Bronchial epithelial cell (primary cell): ENCODE measurements at places on chromosomes 3 and 15.

GRCh38 chr3:15096046-15096445 lies 2.9 kb downstream of the RBSN start:
- DNase-seq: no peak

GRCh38 chr3:10440684-10441083 lies 64.7 kb downstream of the ATP2B2 start:
- no peak for DNase-seq

DNA sequence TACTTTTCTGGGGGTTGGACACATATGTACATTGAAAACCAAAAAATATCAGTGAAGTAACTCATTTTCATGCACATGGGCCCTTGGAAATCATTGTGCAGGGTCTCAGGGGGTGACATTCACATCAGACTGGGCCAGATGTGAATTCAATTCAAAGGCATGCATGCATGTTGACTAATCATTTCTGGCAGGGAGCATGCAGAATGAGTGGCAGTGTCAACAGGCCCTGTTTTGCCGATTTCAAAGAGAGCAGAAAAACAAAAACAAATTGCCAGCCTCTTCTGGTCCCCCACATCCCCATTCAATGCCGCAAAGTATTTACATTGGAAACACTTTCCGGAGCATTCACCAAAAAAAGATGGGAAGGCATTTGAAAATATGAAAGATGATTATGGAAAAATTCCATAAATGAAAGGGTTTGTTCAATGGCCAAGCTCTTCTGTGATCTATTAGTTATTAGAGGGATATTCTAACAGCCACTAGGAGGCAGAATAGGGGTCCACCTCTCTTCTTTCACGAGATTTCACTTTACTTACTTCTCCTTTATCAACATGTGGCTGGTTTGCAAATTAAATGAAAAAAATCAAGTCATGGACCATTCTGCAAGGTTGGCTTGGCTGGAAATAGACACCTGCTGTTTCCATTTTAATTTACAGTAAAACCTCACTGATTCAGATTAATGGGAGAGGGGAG lies 119.9 kb upstream of the FEZF2 start:
- no peak for DNase-seq

- no peak for DNase-seq
Measured at GRCh38 chr3:50373146-50374051, 14.1 kb upstream of the TMEM115 start.

DNA sequence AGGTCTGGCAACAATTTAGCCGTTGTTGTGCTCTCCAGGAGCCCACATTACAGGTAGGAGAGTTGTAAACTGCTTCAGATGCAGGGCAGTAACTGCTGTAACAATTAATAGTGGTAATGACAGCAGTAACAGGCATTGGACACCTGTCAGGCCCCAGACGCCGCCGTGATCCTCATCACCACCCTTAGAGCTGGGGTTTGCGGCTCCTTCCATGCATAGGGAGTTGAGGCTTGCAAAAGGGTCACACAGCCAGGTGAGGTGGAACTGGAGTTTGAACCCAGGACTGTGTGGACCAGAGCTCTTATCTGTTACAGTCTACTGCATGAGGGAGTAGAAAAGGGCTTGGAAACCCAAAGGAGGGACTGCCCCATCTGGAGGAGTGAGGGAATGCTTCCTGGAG lies 26.8 kb upstream of the NR2C2 start:
- DNase-seq: no peak

DNA sequence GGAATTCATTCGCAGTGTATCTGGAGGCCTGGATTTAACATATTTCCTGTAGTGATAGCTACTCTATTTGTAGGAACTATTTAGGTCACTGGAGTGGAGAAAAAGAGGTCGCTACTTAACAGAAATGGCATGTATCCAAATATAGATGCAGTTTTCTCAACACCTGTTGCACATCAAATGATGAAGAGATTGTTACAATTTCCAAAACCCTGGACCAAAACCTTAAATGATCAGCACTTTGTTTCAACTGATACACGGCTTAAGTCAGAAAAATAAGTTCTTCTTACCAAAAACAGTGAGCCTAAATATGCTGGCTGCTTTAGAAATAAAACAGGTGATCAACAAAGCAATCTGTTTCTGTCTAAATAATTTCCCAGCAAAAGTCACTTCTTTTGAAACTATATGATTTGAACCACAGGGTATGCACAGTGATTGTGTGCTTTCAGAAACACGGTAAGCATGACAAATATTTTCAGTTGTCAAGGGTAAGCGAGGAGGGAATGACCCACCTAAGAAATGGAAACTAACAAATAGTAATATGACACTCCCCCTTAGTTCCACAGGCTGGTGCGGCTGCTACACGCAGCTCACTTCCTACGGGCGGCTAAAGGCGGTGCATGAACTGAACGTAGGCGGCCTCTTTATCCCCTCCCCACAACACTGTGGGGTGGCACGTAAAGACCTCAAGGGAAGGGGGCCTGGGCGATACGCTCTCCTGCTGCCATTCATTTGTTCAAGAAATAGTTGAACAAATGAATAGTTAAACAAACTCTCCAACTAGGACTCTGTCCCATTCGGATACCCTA lies 1.1 kb downstream of the EHD4 start:
- DNase-seq: peak; percentile 59

GRCh38 chr15:35740761-35741160 lies 194.8 kb upstream of the DPH6 start:
- DNase-seq: no peak

GRCh38 chr3:151935446-151935845 lies 62.0 kb downstream of the SUCNR1 start:
- no peak for DNase-seq

DNA sequence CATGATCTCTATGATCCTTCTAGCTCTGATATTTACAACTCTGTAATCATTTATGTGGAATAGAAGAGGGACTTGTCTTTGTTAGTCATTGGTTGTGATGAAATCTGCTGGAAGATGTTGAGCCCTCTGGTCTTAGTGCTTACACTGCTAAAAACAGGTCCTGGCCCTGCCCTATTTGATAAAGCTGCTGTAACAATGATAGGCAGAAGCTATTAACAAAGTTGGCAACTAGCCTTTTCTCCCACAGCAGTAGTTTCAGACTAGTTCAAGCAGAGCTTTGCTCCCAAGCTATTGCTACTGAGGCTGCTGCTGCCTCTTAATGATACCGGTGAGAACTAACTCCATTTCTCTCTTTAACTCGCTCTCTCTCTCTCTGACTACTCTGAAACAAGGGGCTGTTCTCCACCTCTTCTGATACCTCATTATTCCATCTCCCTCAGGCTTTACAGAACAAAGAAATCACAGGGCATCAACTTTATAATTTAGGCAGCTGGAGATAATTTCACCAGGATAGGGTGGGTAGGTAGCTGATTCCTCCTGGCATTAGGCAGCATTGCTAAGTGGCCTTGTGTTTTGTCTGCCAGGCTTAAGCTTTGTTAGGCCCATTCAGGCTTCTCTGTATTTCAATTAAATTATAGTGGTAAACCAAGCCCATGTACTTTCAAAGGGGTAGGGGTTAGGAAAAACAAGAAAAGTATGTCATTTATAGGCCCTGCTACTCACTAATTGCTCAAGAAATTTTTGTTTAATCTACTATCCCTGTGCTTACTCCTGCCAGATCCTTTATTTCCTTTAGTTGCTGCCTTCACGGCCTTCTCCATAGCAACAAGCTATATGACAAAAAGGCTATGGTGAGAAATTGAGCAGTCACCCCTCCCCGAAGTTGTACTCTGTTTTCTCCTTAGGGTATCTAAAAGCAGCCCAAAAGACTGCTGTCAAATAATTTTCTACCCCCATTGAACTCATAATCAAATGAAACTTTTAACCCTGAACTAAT lies 139.6 kb downstream of the RBPMS2 start:
- peak; percentile 89 for DNase-seq

DNA sequence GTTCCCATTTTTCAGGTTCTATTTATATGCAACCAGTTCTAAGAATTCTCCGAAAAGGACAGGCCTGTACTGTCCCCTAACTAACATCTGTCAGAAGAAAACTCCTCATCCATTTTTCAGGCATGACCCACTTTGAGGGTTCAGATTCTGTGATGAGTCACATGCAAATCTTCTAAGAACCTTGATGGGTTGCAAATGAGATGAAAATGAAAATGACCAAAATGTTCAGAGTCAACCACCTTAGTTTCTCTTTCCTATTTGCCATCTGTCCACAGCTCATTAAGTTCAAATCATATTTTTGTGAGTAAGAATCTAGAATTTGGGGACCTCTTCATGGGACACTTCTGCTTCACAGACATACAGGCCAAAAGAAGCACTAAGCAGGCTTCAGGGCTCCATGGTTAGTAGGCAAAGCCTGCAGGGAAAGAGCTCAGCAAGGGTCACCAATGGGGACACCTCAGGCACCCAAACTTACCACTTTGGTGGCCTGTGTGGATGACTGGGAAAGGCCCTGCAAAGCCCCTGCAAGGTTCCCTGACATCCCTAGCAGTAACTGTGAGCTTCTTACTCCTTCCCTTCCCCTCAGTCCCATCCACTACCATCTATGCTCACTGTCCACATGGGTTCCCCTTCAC lies 122.0 kb downstream of the WDR76 start:
- no peak for DNase-seq

- DNase-seq: no peak
Measured at GRCh38 chr3:71891483-71891882, 106.5 kb upstream of the PROK2 start.

DNA sequence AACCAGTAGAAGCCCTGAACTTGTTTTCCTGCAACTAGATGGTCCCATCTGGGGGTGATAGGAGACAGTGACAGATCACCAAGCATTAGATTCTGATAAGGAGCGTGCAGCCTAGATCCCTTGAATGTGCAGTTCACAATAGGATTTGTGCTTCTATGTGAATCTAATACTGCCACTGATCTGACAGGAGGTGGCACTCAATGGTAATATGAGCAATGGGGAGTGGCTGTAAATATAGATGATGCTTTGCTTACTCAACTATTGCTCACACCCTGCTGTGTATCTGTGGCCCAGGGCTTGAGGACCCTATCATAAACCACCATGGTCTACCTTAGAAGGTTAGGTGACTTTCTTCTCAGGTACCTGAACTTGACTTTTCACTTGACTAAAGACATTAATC lies 417.1 kb upstream of the ARHGEF26 start:
- peak; percentile 66 for DNase-seq

GRCh38 chr3:9064850-9065249 lies 101.6 kb upstream of the RAD18 start:
- DNase-seq: no peak

- DNase-seq: no peak
Measured at GRCh38 chr3:49530701-49531100, 23.6 kb upstream of the BSN start.

DNA sequence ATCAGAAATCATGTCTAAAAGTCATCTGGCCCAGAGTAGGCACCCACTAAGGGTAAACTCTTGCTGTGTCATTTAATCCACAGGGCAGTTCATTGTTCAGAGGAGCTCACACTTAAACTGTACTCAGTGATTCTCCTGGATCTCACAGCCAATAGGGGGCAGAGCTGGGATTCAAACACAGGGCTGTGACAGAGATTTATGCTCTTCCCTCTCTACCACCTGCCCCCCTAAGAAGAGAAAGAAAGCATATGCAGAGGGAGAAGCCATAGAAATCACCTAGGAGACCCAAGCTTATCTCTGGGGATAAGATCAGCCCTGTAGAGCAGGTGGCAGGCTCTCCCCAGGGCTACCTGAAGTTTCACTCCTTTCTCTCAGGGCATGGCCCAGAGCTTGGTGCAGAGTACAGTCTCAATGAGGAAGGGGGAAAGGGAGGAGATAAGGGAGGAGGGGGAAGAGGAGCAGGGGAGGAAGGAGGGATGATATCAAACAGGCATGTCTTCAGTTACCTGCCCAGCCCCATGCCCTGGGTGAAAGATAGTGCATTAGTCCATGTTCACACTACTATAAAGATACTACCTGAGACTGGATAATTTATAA lies 51.8 kb upstream of the ADPGK start:
- DNase-seq: peak; percentile 28

DNA sequence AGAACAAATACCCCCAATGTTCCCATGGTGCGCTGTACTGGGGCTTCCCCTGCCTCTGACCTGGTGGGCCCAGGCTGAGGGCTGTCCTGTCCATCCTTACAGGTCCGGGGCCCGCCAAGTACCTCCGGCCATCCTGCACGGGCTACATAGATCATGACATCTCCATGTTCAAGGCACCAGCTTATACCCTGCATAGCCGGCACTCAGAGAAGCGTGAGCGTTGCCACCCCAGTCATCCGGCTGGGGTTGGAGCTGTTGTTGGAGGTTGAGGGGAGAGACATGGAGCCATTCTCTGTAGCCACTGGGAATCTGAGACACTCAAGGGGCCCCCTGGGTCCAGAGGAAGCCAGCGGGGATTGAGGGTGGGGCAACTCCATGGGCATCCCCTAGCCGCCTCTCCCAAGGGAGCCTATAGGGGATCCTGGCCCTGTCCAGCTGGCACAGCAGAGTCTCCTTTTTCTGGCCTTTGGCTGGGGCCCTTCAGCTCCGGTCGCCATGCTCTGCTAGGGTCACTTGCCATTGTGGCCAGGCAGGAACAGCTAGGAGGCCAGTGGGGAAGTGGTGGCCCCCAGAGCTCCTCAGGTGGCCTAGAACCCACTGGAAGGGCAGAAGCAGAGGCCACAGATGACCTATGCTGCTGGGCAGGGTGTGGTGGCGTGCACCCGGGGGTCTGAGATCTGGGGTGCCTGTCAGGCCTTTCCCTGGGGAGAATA lies 12.5 kb upstream of the CSPG4 start:
- no peak for DNase-seq

DNA sequence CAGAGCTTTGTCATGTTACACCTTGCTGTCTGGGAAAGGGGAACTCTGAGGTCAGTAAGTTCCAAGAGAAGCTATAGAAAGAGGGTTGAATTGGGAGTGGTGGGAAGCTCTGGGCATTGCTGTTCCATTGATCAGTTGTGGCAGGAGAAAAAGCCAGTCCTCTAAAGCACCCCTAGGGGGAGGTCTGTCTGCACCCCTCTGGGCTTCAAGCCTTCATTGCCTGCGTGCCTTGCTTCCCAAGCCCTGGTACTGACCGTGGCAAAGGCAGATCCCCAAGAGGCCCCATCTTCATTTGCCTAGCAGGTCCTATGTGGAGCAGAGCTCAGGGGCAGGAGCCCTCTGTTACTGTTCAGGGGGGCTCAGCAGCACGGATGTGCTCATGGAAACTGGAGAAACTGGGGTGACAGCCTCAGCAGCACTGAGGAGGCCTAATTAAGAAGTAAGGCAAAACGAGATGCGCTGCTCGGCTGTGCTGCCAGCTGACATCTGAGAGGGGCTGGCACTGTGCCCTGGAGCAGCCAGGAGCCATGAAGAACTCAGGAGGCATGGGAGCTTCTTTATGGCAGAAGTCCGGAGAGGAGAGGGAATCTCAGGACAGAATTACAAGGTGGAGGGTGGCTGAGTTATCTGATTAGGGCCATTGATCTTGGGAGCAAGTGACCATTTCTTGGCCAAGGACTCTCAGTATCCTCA lies 270.9 kb downstream of the RPLP1 start:
- no peak for DNase-seq

DNA sequence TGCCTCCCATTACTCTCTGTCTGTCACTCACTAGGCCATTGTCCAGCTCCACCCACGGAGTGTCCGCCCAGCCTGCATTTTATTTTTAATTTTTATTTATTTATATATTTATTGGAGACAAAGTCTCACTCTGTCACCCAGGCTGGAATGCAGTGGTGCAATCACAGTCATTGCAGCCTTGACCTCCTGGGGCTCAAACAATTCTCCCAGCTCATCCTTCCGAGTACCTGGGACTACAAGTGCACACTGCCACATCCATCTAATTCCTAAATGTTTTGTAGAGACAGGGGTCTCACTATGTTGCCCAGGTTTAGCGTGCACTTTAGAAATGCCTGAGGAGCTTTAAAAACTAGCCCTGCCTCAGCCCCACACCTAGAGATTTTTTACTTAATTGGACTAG lies 141.5 kb downstream of the LIPC start:
- DNase-seq: no peak

- peak; percentile 49 for DNase-seq
Measured at GRCh38 chr3:136657526-136657925, 94.7 kb downstream of the STAG1 start.

GRCh38 chr3:56737006-56737405 lies 53.9 kb upstream of the TASOR start:
- no peak for DNase-seq
